ENCODE measurements at places on chromosomes 3 and 15.

- DNase-seq: no peak
Measured at GRCh38 chr15:81254277-81254915, 57.7 kb downstream of the IL16 start.

DNA sequence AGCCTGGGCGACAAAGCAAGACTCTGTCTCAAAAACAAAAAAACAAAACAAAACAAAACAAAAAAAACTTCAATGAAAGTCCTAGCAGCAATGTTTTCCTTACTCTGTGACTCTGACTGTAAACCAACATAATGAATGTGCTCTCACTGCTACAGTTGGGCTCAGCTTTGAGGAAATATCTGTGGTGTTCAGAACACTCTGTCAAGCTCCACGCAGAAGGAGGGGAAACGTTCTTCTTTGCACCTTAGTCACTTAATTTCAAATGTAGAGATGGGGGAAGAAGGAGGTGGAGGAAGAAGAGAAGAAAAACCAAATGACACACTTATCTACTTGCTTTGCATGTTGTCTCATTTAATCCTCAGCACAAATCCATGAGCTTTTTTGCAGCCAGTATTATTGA, 107.1 kb upstream of the UBE3A start:
- no peak for DNase-seq

- no peak for DNase-seq
Measured at GRCh38 chr3:40104441-40104840, 205.1 kb upstream of the EIF1B start.

GRCh38 chr3:187781001-187781400, 35.7 kb upstream of the BCL6 start:
- no peak for DNase-seq

DNA sequence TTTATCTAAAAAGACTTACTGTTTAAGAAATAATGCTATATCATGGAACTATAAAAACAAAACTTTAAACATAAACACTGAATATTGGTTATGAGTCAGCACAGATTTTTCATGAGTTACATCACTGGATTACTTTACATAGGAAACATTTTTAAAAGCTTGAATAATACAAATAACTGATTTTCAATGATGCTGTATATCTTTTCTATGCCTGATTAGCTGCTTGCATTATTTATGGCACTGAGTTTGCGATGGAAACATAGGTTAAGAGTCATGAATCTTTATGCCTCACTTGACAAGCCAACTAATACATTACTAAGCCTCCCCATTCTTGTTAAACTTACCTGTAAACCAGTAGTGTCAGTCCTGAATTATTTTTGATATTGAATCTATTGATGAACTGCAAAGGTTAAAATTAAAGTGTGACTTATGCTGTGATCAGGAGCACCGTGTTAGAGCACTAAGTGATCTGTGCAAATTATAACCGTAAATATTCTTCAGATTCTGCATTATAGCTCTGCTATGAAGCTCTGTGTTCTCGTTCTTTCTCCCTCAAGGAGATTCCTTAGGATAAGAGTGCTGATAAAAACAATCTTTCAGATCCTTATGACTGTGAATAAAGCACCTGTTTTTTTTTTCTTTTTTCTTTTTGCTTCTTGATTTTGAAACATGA, 437.3 kb upstream of the BCHE start:
- no peak for DNase-seq

- DNase-seq: no peak
Measured at GRCh38 chr3:50356553-50356952, 2.8 kb downstream of the TMEM115 start.

DNA sequence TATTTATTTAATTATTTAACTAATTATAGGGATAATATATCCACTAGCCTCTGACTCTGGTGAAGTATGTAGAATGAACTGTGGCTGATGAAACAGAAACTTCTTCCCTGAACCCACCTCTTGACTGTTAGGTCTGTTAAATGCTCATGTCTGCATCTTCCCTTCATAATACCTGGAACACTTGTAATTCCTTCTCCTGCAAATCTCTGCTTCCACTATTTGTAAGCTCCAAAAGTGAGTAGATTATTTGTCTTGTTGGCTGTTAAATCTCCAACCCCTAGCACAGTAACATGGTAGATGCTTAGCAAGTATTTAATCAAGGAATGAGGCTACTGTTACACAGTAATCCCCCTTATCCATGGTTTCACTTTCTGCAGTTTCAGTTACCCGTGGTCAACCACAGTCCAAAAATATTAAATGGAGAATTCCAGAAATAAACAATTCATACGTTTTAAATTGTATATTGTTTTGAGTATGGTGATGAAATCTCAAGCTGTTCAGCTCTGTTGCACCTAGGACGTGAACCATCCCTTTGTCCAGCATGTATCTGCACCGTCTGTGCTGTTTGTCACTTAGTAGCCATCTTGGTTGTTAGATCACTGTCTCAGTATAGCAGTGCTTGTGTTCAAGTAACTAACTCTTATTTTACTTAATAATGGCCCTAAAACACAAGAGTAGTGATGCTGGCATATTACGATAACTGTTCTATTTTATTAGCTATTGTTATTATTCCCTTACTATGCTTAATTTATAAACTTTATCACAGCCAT, 5.7 kb downstream of the TTBK2 start:
- no peak for DNase-seq

- DNase-seq: no peak
Measured at GRCh38 chr15:67406257-67406861, 114.6 kb upstream of the C15orf61 start.

- DNase-seq: no peak
Measured at GRCh38 chr3:113461488-113461887, 20.2 kb upstream of the CFAP44 start.

DNA sequence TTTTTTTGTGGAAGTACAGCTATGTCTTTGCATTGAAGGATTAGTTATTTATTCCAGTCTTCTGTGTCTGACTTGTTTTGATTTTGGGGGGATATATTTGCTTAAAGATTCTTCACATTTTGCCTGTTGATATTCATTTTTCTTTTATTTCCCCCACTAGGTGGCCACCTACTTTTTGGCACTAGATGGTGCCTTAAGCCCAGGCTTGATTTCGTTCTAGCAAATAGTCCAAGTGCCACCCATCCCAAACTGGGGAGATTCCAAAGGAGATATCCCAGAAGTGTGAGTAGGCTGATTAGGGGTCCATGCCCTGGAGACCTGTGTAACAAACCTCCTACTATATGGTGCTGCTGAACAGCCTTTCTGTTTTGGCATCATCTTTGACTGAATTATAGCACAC, 80.0 kb upstream of the SPATA16 start:
- peak; percentile 7 for DNase-seq

- no peak for DNase-seq
Measured at GRCh38 chr15:40266828-40267304, 16.0 kb downstream of the ANKRD63 start.

GRCh38 chr3:49025005-49025792, 3.3 kb downstream of the NDUFAF3 start:
- no peak for DNase-seq

- peak; percentile 95 for DNase-seq
Measured at GRCh38 chr3:119349354-119350041, 55.3 kb downstream of the ARHGAP31 start.

DNA sequence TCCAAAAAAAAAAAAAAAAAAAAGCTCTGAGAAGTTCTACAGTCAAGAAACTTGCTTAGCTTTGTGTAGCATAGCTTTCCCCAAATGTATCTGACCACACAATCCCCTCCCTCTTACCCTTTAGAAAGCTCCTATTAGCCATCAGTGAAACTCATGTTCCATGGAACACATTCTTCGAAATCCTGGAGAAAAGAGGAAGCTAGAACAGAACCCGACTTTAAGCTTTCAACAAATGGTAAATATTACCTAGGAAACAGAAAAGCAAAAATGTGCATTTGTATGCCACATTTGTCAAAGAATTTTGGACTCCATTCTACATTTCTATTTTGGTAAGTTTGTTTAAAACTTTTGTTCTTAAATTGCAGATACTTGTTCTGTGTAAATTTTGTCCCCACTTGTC, 17.4 kb upstream of the CRTC3 start:
- DNase-seq: no peak

- no peak for DNase-seq
Measured at GRCh38 chr15:97009031-97009431, 678.5 kb downstream of the NR2F2 start.

DNA sequence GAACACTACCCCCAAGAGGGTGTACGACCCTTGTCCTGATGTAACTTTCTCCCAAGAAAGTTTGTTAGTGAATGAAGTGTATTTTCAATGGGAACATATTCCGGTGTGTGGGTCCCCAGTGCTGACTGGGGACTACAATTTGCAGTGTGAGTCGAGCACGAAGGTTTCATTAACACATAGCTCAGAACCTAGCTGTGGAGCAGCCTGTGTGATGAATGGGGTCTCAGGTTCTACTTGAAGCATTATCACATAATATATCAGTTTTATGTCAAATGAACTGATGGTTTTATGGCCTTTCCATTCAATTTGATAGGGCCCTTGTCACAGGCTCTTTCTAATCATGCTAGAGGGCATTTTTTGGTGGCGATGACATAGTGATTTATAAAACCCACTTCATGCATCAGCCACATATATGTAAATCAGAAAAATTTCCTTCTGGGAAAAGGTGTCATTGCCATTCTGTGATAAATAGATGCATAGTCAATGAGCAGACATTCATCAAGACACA, 44.1 kb downstream of the RETNLB start:
- no peak for DNase-seq

DNA sequence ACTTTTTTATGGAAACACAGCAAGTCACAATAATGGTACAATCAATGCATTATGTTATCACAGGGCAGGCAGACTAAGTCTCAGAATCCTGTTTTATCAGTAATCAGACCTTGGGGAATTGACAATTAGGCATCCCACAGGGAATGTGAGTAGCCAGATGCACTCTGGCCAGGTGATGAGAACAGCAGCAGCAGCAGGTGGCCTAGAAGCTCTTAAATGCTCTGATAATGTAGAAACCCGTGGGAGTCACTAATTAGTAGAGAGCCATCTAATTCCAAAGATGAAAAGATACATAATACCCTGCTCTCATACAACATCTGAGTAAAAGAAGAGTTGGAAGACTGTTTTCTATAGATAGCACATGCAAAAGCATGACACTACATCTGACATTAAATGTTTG, 12.6 kb downstream of the CEP152 start:
- no peak for DNase-seq

GRCh38 chr3:149575961-149576564, 81.8 kb downstream of the WWTR1 start:
- DNase-seq: no peak

DNA sequence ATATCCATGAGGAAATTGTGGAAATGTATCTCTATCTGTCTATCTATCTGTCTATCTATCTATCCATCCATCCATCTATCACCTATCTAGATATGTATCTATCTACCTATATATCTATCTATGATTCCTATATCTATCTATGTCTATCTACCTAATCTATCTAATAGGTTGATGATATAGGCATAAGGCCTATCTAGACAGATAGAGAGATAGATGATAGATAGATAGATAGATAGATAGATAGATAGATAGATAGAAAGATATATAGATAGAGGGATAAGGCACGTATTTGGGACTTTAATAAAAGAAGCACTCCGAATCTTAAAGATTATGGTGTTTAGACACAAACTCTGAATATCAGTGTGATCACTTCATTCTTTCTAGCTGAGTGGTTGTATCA, 58.1 kb downstream of the DIPK2A start:
- DNase-seq: no peak

GRCh38 chr3:125140011-125140817, 72.3 kb downstream of the SLC12A8 start:
- DNase-seq: no peak

GRCh38 chr3:48427630-48427962, 2.3 kb downstream of the PLXNB1 start:
- DNase-seq: no peak

GRCh38 chr3:46942481-46943236, 33.9 kb downstream of the CCDC12 start:
- no peak for DNase-seq

DNA sequence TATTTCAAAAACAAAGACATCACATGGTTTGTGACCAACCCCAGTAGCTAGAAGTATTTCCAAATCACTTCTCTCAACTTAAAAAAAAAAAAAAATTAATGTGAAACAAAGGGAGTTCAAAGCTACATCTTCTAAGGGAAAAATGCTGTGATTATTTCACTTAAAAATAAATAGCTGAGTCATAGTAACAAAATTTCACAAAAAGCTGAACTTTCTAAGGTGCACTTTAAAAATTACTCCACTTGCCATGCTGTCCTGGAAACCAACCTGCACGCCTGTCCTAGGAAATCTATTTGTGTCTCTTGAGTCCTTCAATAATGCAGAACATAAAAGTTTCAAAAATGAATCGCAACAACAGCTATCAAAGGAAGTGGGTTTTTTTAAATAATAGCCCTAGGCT, 1.8 kb downstream of the ACAP2 start:
- DNase-seq: no peak

DNA sequence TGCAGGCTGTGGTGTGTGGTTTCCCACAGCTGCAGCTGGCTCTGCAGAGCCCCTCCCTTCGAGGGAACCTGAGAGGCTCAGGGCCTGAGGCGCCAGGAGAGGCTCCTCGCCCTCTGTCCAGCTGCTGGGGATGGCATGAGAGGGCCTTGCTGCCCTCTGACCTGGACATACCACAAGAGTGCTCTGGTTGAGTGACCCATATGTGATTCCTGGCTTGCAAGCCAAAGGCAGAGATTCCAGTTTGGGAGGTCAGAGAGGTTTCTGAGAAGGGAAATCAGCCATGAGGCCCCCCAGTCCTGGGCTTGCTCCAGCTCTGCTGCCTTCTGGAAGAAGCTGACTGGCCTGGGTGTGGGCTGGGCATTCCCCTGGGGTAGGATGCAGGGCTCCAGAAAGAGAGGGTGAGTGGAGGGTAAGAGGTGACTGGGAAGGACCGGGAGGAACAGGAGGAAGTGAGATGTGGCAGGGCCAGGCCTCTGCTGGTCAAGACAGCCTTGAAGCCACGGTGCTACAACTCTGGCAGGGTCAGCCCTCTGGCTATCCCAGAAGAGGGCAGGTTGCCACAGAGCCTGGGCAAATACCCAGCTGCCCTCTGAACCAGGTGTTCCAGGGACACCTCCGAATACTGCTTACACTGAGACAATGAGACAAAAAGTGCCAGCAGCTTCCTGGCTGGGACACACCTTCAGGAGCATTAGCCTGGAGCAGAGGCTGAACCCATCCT, 16.0 kb upstream of the SRP14 start:
- DNase-seq: no peak

DNA sequence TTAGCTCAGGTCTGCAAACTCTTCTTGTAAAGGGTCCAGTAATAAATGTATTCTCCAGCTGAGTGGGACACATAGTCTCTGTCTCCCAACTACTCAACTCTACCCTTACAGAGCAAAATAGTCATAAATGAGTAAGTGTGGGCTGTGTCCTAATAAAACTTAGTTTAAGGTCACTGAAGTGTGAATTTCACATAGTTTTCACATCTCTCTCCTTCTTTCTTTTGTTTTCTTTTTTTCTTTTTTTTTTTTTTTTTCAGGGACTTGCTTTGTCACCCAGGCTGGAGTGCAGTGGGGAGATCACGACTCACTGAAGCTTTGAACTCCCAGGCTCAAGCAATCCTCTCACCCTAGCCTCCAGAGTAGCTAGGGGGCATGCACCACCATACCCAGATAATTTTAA, 1.9 kb upstream of the ACTL6A start:
- no peak for DNase-seq

Measured in iPS DF 19.7 (cell line).